ENCODE measurements at places on chromosomes 1 and 21. TPM values are rescaled to one million over a fixed set of nuclear protein-coding genes. Genes with fewer than 3 reads are reported as not detected.

The HEYL gene
- total RNA-seq = 12.1 TPM

The ZNF593OS gene
- not detected for total RNA-seq

The GALE gene
- 22.0 TPM for total RNA-seq

The STK40 gene
- total RNA-seq = 24.9 TPM

The RHCE gene
- total RNA-seq = 4.9 TPM

The IL12RB2 gene
- 1.3 TPM for total RNA-seq

The IER5 gene
- 9.8 TPM for total RNA-seq

The NT5C1A gene
- total RNA-seq = 4.1 TPM

The RGS8 gene
- not detected for total RNA-seq

The APOBEC4 gene
- not detected for total RNA-seq

The KLHL12 gene
- 24.2 TPM for total RNA-seq

The NAV1 gene
- 24.4 TPM for total RNA-seq

The C8A gene
- total RNA-seq = not detected

The SAMD11 gene
- 136 TPM for total RNA-seq

The TNFRSF4 gene
- 3.3 TPM for total RNA-seq

The CYP2J2 gene
- total RNA-seq = 4.7 TPM

The CEP104 gene
- total RNA-seq = 38.6 TPM

The DDAH1 gene
- total RNA-seq = 80.4 TPM

The RNF186 gene
- 0.18 TPM for total RNA-seq

The PLA2G2A gene
- total RNA-seq = not detected

The STIL gene
- 6.6 TPM for total RNA-seq

The MAP10 gene
- 4.7 TPM for total RNA-seq

The SF3B4 gene
- total RNA-seq = 13.1 TPM

The IGSF3 gene
- total RNA-seq = 42.0 TPM

The STXBP3 gene
- 44.6 TPM for total RNA-seq

The ERRFI1 gene
- 14.1 TPM for total RNA-seq

The CAPN8 gene
- total RNA-seq = 1.6 TPM

The CRYBG2 gene
- total RNA-seq = 0.29 TPM

The PIK3CD gene
- 13.8 TPM for total RNA-seq

The KCNN3 gene
- total RNA-seq = 5.3 TPM

The SMCP gene
- total RNA-seq = not detected

The CELA3B gene
- total RNA-seq = not detected

The FMO4 gene
- total RNA-seq = 5.4 TPM

The CFAP107 gene
- total RNA-seq = 0.12 TPM

The LCE1E gene
- total RNA-seq = not detected

The LCE3E gene
- not detected for total RNA-seq

The HHAT gene
- 14.4 TPM for total RNA-seq
